ENCODE measurements at places on chromosomes 13 and 19. TPM values are rescaled to one million over a fixed set of nuclear protein-coding genes. Genes with fewer than 3 reads are reported as not detected.

DNA sequence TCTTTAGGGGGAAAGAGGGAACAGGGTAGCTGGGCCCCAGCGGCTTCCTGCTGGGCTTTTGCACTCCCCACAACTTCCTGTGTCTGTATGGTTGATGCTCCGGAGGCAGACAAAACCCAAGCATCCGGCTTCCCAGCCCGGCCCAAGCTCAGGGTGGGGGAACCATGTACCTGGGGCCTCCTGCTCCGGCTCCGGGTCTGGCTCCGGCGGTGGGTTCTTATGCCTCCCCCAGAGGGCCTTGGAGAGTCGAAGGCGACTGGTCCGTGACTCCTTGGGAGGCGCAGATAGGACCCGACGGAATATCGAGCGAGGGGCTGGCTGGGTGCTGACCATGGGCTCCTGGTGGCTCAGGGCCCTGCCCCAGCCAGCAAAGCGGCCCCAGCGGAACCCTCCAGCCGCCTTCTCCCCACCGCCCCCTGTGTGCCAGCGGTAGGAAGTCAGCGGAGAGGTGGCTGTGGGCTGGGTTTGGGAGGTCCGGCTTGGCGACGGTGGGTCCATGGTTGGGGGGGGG is 428 bp downstream of the RASAL3 start:
- no peak for DNase-seq

- no peak for DNase-seq
These were observed 4.7 kb upstream of the ZNF428 start for GRCh38 chr19:43623889-43624670.

GRCh38 chr19:2012941-2013682 is 2.4 kb downstream of the BTBD2 start:
- DNase-seq: no peak

The ATP12A gene
- total RNA-seq: 0.19 TPM

DNA sequence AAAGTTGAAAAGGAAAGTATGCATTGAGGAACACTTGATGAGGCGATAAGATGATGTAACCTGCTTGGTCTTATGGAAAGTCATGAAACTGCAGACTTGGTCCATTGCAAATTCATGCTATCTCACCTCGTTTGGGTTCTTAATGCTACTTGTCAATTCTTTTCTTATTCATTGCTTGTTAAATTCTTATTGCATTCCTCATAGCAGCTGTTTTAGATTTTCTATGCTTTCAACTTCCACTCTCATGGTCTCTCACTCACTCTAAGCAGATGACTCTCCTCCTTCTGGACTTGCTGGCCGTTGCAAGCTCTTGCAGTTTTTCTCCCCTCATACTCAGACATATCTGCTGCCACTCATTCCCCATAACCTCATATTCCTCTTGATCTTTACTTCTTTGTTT is 67.8 kb upstream of the CSNK1A1L start:
- DNase-seq: peak; percentile 91
